ENCODE measurements at places on chromosomes 5 and 9.

DNA sequence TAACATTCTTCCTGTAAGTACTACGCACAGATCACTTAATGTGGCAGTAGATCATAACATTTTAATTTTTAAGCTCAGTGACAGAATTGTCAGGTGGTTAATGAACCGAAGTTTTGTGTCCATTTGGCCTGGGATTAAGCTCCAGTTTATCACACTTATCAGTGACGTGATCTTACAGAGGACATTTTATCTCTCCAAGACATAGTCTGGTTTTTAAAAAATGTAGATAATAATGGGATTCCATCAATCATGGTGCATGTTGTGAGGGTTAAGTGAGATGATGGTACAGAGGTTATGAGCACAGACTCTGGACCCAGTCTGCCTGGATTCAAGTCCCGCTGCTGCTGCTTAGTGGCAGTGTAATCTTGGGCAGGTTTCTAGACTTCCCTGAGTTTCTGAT lies 66.0 kb upstream of the ZFAND5 start:
- DNase-seq: no peak

DNA sequence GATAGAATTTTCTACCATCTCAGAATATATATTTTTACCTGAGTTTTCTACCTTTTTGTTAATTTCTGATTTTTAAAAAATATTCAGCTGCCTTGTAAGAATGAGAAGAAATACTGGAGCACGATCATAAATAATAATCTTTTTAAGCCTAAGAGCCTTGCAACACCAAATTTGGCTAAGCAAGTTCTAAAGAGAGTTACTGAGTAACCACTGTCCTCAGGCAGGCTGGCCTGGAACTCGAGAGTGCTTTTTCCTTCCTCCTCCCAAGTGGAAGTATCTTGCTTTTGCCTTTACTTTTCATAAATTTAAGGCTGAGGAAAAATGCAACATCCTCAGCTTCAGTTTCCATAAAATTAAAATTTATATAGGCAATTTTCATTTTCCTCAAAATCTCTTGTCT lies 21.0 kb downstream of the GLRX start:
- DNase-seq: no peak

- DNase-seq: peak; percentile 21
Measured at GRCh38 chr9:6827439-6828145, 69.8 kb downstream of the KDM4C start.

DNA sequence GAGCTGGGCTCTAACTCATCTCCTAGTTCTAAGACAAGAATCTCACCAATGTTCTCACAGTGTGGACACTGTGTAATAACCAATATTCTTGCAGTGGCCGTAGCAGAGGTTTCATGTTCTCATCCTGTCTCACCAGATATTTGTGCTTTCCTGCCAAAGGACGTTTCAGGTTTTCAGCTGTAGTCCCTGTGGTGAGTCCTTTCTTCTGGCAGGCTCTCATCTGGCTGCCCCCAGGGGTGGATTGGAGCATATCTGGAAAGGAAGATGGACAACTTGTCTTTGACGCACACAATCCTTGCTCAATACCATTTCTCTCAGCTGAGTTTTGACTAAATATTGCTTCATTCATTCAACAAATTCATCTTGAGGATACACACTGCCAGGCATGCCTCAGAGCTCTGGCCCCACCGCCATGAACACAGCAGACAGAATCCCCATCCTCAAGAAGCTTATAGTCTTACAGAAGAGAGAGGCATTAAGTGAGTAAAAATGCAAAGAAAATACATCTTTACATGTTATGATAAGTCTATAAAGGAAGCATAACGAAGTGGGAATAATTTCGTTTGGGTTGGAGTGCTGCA lies 33.8 kb upstream of the NEURL1B start:
- no peak for DNase-seq

GRCh38 chr5:175610381-175610780 lies 47.5 kb upstream of the HRH2 start:
- no peak for DNase-seq

- no peak for DNase-seq
Measured at GRCh38 chr9:71675857-71676165, 92.5 kb downstream of the CEMIP2 start.

GRCh38 chr5:9069650-9070049 lies 476.2 kb downstream of the SEMA5A start:
- no peak for DNase-seq

GRCh38 chr9:106718936-106719335 lies 144.0 kb upstream of the ZNF462 start:
- DNase-seq: peak; percentile 18

- DNase-seq: no peak
Measured at GRCh38 chr9:31519011-31519410, 865.4 kb upstream of the ACO1 start.

DNA sequence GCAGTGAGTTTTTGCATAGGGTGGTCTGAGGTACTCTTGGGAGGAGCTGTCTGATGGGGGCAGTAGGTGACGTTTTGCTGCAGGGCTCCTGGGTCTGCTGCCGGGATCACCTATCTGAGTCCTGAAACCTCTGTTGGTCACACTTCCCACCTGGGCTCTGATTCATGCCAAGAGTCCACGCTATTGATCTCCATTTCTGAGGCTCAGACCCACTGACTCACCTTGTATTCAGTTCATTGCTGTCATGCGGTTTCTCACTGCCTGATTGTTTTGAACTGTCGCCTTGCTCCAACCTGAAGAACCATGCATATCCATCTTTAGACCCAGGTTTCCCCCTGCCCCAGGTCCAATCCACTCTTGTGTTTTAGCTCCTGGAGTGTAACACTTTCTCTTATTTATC lies 101.3 kb downstream of the NPR3 start:
- no peak for DNase-seq

GRCh38 chr9:88084357-88085183 lies 53.7 kb downstream of the SPATA31C2 start:
- DNase-seq: no peak

DNA sequence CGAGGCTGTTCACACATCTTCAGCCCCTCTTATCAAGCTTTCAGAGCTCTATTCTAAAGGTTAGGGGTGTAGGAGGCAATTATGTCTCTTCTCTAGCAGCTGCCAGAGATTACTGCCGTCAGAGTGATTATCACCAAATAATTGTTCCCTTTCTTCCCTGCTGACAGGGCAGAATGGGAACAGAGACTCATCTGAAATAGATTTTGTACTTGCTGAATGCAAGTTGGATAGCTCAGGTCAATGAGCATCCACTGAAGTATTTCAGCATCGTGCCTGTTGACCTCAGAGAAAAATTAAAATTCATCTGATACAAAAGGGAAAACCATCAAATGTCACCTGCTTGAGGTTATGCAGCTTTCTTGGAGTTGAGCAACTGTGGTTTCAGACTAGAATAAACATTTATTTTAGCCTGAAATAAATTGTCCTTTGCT lies 213.7 kb upstream of the MAP3K1 start:
- DNase-seq: no peak

DNA sequence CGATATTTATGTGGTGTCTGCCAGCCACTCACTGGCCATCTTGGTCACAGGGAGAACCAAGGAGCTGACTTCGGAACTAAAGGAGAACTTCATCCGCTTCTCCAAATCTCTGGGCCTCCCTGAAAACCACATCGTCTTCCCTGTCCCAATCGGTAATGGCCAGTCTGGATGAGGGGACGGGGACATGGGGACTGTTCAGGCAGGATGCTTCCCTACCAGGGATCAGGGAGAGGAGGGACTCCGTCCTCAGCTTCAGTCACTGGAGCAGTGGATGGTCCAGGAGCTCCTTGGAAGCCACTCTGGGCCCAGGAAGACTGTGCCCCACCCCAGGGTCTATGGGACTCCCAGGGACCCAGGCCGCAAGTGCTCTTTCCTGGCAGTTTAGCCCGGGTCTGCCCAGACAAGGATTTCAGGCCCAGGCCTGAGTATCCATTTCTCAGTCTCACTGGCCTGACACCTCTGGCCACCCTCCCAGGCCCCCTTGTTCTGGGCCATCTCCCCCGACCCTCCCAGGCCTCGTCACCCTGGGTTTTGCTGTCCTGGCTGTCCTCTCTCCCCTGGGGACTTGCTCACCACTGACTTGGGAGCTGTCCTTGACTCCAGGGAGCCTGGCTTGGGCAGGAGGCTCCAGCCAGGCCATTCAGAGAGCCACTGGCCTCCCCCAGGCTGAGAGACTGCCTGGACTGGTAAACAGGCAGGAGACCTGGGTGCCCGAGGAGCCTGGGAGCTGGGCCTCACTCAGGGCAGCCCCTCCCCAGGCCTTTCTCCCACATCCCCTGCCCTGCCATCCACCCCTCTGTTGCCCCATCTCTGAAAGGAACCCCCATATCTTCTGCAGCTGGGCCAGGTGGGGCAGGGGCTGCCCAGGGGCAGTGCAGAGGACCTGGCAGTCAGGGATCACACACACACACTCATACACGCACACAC lies 3.1 kb downstream of the LCN2 start:
- DNase-seq: no peak

- peak; percentile 16 for DNase-seq
Measured at GRCh38 chr9:111036429-111036789, 1.9 kb downstream of the LPAR1 start.

DNA sequence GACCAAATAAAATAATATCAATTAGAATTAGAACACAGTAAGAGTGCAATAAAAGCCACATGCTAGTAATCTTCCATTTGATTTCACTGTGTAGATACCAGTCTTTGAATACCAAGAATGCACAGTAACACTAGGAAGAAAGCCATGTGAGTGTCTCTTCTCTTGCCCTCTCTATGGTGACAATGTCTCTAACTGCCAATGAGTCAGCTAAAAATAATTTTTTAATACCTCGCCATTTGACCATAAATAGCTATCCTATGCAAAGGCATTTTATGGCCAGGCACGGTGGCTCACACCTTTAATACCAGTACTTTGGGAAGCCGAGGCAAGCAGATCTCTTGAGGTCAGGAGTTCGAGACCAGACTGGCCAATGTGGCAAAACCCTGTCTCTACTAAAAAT lies 30.6 kb downstream of the EDIL3 start:
- no peak for DNase-seq

DNA sequence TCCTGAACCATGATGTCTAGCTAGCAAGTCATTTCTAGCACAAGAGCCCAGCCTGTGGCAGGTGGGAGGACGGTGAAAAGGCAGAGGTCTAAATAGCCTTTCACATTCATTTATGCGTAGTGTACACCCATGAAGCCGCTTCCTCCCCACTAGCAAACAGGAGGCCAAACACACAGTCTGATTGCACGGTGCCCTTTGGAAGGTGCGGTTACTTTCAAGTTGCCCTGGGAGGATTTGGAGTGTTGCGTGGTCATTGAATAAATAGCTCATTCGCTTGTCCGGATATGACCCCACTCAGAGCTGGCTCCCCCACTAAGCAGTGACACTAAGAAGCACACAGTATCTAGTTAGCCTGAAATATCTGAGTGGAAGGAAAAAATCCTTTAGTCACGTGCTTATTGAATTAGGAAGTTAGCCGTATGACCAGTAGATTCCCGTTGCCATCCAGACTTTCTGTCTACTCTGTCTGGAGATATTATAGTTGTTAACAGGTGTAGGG lies 664 bp upstream of the ARSB start:
- no peak for DNase-seq

DNA sequence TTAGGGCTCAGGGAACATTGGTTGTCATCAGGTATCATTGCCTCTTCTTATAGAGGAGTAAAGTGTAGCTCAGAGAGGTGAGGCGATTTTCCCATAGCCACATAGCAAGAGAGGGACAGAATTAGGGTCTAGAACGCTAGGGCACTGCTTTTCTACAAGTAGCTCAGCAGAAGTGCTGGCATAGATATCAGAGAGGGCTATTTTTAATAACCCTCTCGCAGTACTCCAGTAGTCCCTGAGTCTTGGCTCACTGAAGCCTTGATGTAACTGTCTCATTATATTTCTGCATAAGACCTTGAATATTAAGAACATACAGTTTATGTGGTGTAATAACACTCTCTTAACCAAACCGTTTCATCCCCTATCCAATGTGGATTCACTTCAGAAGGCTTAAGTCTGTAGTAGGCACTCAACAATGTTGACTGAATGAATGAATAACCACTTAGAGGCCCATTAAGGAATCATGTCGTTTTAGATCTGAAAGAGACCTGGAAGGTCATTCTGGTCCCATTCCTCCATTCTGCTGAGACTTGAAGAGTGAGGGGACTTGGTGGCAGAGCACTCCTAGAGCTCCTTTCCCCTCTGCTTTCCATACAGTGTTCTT lies 4.7 kb upstream of the FRMPD1 start:
- DNase-seq: no peak

- DNase-seq: peak; percentile 23
Measured at GRCh38 chr5:33423018-33423630, 17.6 kb upstream of the TARS1 start.

GRCh38 chr5:140042393-140042642 lies 781 bp downstream of the NRG2 start:
- no peak for DNase-seq

- DNase-seq: no peak
Measured at GRCh38 chr5:186091-187041, 4.9 kb upstream of the LRRC14B start.

DNA sequence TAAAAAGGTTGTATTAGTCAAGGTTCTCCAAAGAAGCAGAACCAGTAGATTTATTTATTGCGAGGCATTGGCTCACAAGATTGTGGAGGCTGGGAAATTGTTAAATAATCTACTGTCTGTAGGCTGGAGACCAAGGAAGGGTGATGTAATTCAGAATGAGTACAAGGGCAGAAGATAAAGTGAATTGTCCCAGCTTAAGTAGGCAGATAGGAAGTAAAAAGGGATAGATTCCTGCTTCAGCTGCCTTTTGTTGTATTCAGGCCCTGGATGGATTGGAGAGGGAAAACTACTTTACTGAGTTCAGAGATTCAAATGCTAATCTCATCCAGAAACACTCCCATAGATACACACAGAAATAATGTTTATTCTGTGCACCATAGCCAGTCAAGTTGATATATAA lies 301.1 kb downstream of the CYLC2 start:
- DNase-seq: no peak

GRCh38 chr5:149397530-149397929 lies 18.4 kb upstream of the IL17B start:
- no peak for DNase-seq

- DNase-seq: no peak
Measured at GRCh38 chr5:151005187-151005949, 15.0 kb upstream of the GPX3 start.

DNA sequence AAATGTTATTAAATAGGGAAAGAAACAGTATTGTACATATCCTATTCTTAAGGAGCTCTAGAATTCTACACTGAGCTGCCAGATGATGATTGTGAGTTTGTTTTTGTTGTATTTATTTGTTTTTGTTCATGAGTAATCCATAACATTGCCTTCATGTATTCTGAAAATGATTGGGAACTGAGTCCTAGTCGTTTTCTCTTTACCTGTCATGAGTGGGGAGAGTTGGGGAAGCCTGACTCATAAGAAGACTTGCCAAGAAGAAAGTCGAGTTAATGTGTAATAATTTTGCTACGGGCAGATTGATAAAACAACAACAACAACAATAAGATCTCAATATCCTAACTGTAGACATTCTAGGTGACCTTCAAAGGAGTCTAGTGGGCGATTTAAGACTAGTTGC lies 103.8 kb downstream of the ANKRD55 start:
- no peak for DNase-seq

DNA sequence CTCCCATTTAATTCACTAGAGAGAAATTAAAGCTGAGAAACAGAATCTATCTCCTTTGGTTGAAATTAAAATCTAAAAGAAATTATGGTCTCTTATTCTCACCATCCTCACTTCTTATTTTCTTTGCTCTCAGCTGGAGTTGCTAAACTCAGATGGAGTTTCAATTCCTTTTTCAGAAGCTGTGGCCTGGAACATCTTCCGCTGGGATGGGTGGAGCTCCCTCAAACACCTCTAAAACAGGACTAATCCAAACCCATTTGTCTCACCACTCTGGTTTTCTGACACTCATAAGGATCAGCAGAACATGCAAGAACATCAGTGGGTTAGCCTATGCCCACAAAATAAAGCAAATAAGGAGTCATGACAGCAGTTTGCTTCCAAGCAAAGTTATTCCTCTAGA lies 39.6 kb upstream of the CEP78 start:
- DNase-seq: no peak

Measured in urothelium cell line (cell line).